ENCODE measurements at places on chromosomes 12 and 14. TPM values are rescaled to one million over a fixed set of nuclear protein-coding genes. Genes with fewer than 3 reads are reported as not detected.

The GIT2 gene
- 28.0 TPM for total RNA-seq

The BORCS5 gene
- total RNA-seq = 17.9 TPM

The LMNTD1 gene
- 1.2 TPM for total RNA-seq

The AMIGO2 gene
- 6.9 TPM for total RNA-seq

The DBX2 gene
- 2.2 TPM for total RNA-seq

The CDH24 gene
- 12.0 TPM for total RNA-seq

The BDKRB1 gene
- total RNA-seq = not detected

The LPAR5 gene
- total RNA-seq = 0.49 TPM

The DAO gene
- not detected for total RNA-seq

The P2RX7 gene
- total RNA-seq = 1.7 TPM

The DIO2 gene
- 27.0 TPM for total RNA-seq

Data from temporal lobe (tissue), 4 donors.